ENCODE measurements at places on chromosomes 6 and 20.

DNA sequence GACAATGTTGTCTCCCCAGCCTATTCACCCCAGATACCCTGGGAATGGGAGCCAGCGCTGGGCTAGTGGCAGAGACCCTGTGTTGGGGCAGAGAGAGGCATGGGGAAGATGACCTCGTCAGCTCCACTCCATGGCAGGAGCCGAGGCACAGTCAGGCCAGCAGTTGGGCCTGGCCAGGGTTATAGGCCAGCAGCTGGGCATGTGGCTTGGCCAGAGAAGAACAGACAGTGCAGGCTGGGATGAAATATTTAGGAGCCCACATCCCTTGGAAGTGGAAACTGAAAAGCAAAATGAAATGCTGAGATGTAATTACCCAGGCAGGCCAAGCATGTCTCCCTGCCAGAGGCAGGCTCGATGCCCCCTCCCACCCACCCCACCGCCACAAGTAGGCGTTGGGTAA lies 70.0 kb downstream of the GRM4 start:
- no peak for DNase-seq

DNA sequence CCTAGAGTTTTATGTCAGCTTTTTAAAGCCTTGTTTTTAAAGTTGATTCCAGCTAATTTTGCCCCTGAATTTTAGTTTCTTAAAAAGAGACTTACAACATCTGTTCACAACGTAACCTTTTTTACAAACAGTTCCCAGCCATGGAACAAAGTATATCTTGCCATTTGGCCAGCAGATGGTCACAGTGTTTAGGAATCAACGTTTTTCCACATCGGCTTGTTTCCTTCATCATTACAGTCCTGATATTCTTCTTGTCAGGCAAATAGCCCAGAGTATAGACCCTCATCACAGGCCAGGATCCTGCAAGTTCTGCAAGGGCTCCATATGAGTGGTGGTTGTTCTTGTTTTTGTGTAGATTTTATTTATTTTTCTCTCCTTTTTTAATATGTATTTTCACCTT lies 341.7 kb upstream of the HTR1E start:
- no peak for DNase-seq

GRCh38 chr6:81842254-81842653 lies 89.8 kb upstream of the TENT5A start:
- DNase-seq: peak; percentile 26

DNA sequence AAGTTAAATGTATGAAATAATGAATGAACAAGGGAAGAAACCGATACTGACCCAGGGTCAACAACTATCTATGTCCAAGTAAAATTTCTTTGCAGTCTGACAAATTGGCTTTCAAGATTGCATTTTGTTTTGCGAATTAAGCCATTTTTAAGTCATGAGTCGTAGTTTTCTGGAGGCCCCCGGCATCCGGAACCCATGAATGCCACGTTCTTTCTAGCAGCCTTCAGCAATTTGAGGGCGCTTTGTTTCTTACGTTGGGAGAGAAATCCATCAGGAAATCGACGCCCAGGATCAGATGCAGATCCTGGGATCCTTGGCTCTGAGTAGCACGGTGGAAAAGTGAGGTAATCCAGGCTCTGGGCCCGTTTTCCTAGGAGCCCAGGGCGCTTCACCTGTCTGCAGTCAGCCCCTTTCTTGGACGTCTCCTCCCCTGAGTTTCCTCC lies 309 bp upstream of the ABRACL start:
- no peak for DNase-seq

DNA sequence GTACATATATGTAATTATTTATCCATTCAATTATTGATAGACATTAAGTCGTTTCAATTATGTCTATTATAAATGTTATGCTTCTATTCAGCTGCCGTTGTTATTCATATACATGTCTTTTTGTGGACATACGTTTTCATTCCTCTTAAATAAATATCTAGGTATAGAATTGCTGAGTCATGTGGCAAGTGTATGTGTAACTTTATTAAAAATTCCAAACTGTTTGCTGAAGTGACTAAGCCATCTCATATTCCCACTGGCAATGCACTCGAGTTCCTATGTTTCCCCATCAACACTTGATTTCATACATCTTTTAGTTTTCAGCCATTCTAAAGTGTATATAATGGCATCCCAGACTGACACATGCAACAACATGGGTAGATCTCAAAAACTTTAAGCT lies 739.7 kb upstream of the POU3F2 start:
- DNase-seq: no peak

GRCh38 chr6:97422171-97422570 lies 139.2 kb upstream of the MMS22L start:
- no peak for DNase-seq

- no peak for DNase-seq
Observed at GRCh38 chr6:31058128-31058894, 48.0 kb downstream of the MUC22 start.

- no peak for DNase-seq
Observed at GRCh38 chr6:2840749-2841061, 958 bp downstream of the SERPINB1 start.

GRCh38 chr20:29079769-29080690 lies 2177.4 kb upstream of the DEFB115 start:
- DNase-seq: no peak

- no peak for DNase-seq
Observed at GRCh38 chr6:12262236-12263061, 27.7 kb upstream of the EDN1 start.

DNA sequence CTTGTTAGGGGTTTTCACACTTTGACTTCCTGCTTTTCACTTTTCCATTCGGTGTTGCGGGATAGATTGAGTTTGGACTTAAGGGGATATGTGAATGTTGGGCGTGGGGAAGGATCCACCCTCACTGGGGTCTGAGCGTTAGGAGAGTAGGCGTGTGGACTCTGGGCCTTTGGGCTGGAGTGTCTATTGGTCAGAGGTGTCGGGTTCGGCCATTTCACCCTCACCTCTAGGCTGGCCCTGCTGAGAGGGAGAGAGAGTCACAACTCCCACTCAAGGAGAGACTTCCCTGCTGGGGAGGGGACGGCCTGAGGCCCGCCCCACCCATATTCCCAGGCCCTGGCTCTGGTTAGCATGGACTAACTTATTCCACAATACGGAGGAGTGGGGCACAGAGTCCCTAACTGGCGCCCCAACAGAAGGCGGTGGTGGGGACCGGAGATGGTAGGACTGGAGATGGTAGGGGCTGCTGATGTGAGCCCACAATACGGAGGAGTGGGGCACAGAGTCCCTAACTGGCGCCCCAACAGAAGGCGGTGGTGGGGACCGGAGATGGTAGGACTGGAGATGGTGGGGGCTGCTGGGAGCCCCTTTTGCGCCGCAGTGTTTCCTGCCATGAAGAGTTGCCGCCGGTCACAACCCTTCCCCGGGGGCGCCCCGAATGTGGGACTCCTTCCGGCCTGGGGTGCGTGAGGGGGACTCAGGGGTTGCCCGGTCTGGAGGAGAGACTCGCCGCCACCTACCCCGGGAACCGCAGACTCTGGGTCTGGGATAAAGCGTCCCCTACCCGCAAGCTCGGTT lies 1.4 kb upstream of the PTPRA start:
- no peak for DNase-seq

GRCh38 chr20:18808712-18809111 lies 4.9 kb upstream of the SCP2D1 start:
- no peak for DNase-seq

DNA sequence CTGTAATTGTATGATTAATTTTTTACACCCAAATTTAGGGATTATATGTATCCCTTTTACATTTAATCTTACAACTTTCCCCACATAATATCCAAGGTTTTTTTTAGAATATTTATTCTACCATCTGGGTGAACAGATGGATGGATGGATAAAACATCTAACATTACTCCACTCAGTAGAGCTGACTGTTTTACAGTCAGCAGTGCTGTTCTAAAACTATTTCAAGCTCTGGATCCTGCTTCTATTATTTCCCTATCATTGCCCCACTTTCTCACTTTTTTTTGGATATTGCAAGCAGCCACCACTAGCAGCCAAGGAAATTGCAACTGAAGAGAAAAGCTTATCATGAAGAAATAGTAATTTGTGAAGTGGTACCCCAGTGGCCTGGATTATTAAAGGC lies 173.7 kb downstream of the ARHGAP18 start:
- DNase-seq: no peak

DNA sequence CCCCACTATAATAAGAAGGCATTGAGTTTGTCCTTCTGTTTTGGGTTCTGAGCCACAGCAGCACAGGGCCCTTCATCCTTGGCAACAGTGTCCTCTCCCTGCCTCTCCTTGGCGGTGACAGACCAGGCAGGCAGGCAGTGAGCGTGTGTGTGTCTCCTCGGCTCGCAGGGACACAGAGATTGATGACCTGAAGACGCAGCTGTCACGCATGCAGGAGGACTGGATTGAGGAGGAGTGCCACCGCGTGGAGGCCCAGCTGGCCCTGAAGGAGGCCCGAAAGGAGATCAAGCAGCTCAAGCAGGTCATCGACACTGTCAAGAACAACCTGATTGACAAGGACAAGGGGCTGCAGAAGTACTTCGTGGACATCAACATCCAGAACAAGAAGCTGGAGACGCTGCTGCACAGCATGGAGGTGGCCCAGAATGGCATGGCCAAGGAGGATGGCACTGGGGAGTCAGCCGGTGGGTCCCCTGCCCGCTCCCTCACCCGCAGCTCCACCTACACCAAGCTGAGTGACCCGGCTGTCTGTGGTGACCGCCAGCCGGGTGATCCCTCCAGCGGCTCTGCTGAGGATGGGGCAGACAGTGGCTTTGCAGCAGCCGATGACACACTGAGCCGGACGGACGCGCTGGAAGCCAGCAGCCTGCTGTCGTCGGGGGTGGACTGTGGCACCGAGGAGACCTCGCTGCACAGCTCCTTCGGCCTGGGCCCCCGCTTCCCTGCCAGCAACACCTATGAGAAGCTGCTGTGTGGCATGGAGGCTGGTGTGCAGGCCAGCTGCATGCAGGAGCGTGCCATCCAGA lies 24.0 kb downstream of the SDCBP2 start:
- DNase-seq: no peak

DNA sequence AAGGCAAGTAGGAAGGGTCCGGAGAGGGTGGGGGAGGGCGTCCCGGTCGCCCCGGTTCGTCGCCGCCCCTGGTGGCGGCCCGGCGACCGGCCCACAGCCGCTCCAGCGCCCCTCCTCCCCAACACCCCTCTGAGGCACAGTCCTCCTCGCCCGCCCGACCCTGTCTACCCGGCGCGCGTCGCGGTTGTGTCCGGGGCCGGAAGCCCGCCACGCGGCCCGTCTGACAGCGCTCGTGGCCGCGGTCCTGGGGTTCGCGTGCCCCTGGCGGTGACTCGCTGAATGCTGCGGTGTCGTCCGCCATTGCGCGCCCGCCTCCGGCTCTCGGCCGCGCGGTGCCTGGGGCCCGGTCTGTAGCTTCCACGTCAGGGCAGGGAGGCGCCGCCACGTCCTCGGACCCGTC lies 335.3 kb upstream of the DEFB115 start:
- DNase-seq: no peak

DNA sequence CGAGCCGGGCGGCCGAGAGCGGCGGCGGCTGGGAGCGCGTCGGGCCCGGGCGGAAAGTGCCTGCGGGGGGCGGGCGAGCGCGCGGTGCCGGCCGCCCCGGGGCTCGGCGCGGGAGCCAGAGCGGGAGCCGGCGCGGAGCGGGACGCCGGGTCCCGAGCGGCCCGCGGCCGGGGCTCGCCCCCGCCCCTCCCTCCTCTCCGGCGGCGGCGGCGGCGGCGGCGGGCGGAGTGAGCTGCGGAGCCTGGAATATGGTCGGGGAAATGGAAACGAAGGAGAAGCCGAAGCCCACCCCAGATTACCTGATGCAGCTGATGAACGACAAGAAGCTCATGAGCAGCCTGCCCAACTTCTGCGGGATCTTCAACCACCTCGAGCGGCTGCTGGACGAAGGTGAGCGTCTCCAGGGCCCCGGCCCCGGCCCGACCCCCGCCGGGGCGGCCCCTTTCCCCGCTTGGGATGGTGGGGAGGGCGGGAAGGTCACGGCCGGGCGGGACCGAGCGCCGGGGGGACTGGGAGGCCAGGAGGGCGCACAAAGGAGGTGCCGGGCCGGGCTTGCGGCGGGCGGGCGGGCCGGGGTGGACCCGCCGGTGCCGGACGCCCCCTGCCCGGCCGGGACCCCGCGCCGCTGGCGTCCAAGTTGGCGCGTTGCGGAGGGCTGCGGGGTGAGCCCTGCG lies 565 bp downstream of the QKI start:
- DNase-seq: no peak

DNA sequence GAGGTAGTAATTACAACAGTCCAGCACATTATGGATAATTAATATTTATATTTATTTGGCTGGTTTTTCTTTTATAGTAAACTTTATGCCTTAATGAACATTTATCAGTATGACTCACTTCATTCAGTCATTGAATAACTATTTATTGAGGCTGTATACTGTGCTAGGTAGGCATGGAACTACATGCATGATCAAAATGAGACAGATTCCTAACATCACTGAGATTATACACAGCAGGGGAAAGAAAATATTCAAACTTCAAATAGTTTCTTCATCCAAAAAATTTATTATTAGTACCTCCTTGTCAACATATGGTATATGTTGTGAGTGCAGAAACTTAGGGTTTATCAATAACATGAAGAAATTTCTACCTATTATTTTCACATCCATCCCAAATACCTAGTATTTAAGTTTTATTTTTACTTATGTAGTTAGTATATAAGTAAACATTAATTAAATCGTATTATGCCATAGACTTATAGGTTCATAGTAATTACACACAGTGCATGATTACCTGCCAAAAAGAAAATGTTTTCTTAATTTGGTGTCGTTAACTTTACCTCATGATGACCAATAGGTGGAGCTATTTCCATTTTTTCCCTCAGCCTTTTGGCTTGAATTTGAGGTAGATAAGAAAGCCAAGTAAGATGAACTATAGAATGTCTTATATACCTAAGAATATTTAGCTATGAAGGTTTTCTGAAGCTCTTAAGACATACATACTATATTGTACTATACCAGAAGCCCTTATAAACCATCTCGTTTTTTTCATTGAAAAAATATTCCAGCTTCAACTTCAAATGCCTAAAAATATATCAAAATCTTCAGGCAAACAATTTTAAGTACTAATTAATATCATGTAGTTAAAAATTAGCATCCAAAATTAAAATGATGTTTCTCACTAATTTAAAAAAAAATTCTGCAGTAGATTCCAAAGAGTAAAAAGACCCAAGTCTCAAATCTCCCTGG lies 12.5 kb upstream of the TMEM30A start:
- peak; percentile 50 for DNase-seq

GRCh38 chr6:147621263-147621662 lies 112.8 kb downstream of the SAMD5 start:
- DNase-seq: no peak

DNA sequence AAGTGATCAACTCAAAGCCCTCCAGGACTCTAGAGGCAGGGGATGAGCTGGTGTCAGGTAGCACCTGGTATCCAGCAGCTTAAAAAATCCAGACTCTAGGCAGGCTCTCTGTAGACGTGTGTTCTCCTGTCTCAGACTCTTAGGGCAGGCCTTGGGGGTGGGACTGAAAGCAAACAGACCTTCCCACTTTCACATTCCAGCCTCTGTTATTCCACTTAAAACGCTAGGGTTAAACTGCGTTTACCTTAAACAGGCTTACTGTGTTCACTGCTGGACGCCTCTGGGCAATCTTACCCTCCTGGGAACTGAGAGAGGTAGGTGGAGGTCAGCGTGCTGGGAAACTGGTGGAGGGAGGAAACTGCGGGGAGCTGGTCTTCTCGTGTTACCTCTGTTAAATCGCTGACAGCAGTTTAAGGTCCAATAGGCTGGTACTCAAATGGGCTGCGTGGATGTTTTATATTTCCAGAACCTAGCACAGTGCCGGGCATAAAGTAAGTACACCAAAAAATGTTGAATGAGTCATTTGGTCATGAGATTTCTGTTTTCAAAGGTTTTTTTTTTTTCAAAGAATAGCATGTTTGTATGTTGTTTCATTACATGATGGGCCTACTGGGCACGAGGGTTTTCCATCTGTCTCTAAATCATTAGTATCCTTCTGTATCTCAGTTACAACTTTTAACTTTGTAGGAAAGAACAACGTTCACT lies at the start of gene GCNT2:
Gene GCNT2, plus strand, starts transcription at position 248 of the 705 bp plus-strand sequence. CDS start 7,561 bp downstream, outside the sequence.
- no peak for DNase-seq
